ENCODE measurements at places on chromosomes 6 and 20.

DNA sequence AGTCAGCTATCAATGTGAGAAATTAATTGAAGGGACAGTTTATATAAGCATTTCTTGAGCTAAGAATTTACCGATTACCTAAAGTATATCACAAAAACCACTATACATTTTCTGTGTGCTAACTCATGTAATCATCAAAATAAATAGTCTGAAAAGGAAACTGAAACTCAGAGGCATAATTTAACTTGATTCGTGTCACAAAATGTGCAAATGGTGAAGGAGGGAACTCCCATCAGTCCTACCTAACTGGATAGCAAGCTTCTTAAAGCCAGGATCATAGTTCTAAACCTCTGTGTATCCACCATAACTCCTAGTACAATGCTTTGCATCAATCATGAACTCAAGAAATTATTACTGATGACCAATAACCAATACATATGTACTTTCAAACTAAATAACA lies 91.0 kb downstream of the ASCC3 start:
- DNase-seq = no peak

DNA sequence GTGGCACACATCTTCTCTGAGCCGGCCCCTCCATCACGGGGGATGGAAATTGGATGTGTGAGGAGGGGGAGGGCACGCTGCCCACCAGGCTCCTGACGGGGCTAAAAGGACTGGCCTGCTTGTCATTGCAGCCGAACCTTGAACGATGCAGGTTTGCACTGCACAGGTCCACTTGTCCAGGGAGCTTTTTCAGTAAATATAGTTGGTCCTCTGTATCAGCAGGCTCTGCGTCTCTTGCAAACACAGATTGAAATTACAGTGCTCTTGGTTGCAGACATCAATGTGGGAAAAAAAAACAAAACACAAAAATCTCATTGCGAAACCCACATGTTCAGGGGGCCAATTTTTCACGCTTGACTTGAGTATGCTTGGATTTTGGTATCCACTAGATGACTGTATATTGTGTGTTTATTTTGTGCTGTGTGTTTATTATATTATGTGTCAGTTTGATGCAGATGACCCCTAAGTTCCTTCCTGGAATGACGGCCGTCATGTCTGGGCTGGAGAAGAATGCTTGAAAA lies 29.2 kb downstream of the ERMARD start:
- DNase-seq = no peak

DNA sequence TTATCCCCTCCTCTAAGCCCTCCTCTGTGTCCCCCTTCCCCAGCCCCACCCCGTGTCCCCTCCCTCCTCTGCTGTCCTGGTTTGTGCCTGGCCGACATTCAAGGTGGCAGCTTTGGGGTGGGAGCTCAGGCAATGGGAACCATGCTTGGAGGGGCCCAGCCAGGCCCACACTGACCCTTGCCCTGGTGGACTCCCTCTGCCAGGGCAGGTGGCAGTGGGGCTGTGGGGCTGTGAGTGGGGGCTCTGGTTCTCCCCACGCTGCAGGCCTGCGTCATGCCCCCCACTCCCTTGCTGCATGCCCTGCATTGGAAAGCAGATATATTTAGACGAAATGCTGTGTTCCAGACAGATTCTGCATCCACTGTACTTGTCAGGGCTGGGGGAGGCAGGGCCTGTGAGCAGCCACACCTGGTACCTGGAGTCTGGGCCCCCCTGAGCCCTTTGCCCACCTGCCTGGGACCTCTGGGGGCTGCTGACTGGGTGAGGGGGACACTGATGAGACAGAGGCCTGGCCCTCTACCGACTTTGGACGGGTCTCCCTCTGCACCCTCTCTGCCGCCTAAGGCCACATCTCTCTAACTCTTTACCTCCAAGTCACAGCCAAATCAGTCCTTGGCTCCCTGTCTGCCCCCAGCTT lies 14.2 kb downstream of the DLGAP4 start:
- DNase-seq = no peak

- no peak for DNase-seq
Measured at GRCh38 chr6:2725999-2726567, 24.6 kb downstream of the MYLK4 start.

DNA sequence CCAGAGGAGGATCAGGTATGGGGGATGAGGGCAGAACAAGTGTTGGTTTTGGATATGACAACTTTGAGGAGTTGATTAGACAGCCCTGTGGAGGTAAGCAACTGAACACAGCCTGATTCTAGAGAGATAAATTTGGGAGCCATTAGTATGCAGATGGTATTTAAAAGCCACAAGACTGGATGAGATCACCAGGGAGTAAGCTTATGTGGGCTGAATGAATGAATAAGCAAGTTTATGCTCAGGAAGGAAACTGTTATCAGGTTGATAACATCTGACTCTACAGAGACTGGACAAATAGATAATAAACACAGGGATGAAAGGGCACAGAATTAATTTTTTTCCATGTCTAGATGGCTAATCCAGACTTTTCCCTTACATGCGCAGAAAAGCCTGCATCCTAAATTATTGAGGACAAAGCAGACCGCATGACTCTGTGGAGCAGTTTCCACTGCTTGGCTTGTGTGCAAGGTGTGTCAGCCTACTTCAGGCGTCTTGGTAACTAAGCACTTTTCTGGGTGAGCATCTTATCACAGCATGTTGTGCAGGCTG lies 150.6 kb downstream of the GJA10 start:
- no peak for DNase-seq

DNA sequence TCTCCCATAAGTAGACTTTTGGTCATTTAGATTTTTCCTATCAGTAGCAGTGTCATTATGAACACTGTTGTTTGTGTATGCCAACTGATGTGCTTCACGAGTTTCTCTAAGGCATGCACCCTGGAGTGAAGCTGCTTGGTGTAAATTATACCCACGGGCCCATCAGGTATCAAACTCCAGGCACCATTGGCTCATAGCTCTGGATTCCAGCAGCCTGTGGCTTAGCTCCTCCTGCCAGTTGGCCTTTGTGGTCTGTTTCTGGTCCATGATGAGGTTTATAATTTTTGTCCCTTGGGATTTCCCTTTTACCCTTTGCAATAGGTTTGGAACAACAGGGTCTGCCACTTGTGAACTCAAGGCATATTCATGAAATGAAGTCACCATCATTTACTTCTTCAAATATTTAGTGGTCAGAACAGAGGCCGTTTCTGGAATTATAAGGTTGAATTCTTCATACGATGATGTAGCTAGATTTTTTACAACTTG lies 350.5 kb downstream of the PRL start:
- DNase-seq = no peak

GRCh38 chr6:36128073-36128472 lies 2.2 kb upstream of the MAPK13 start:
- no peak for DNase-seq

- DNase-seq = no peak
Measured at GRCh38 chr6:71454056-71454455, 165.4 kb downstream of the OGFRL1 start.

- no peak for DNase-seq
Measured at GRCh38 chr20:41167118-41167470, 29.8 kb downstream of the PLCG1 start.

DNA sequence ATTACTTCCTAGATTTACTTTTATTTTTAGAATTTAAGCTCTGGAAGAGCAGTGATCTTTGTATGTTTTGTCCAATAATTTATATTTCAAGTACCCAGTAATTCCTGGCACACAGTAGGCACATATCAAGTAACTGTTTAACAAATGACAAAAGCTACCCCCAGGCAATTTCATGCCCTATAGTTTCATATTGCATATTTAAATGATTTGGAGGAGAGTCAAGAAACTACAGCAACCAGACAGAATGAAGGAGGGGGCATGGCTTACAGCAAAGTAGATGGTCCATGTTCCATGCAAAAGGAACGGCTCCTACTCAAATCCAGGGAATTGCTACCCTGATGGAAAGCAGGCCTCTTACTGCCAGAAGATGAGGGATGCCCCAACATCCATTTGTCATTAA lies 113.5 kb downstream of the ARHGAP18 start:
- DNase-seq = no peak

GRCh38 chr6:85402922-85403321 lies 47.0 kb upstream of the NT5E start:
- DNase-seq = no peak

DNA sequence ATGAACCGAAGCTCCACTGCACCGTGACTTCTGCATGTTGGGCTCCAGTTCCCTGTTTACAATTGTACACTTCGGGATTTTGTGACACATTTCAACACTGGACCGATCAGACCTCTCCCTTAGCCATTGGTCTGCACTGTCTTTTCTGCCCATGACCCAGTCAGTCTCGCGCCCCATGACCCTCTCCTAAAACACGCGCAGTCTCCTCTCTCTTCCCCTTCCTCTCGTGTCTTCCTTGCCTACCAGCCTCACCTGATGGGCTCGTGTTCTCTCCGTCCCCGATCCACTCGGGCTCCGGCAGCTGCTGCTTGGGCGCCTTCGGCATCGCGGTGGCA lies 535 bp upstream of the ABCF1 start:
- DNase-seq = no peak

- DNase-seq = no peak
Measured at GRCh38 chr20:15179381-15179780, 842.0 kb upstream of the FLRT3 start.

DNA sequence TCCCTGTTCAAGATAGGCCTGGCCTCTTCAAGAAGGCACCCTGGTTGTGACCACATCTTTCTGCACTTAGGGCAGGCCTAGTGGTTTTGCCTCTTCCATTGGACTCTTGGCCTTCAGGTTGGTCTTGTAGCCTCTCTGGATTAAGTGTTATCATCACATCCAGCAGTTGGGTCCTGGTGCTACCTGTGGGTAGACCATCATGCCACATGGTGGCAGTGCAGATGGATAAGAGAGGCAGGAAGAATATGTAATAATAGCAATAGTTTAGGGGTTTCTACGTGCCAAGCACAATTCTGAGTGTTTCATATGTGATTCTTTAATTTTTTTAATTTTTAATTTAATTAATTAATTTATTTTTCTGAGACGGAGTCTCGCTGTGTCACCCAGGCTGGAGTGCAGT lies 28.5 kb upstream of the SNRPB2 start:
- peak; percentile 79 for DNase-seq

GRCh38 chr6:45375449-45375848 lies 2.3 kb downstream of the SUPT3H start:
- DNase-seq = no peak

GRCh38 chr6:98092331-98092730 lies 742.0 kb upstream of the POU3F2 start:
- DNase-seq = no peak

DNA sequence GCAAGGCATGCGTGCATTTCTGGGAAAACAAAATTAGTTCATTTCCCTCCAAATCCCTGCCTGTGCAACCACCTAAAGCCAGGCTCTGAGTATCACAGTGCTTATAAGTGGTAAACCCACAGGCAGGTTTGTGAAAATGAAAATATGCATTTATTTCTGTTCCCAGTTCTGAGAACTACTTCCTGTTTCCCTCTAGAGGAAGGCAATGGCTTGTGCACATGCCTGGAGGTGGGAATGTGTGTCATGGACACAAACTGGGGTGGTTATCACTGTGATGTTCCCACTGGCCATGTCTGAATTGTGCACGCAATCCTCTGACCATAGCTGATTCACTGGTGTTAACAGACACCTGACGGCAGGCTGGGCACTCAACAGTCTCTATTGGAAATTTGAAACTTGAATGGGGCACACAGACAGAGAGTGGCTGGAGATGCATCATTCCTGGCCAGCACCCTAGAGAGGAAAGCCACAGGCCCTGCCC lies 26.3 kb downstream of the FAM110A start:
- DNase-seq = no peak

DNA sequence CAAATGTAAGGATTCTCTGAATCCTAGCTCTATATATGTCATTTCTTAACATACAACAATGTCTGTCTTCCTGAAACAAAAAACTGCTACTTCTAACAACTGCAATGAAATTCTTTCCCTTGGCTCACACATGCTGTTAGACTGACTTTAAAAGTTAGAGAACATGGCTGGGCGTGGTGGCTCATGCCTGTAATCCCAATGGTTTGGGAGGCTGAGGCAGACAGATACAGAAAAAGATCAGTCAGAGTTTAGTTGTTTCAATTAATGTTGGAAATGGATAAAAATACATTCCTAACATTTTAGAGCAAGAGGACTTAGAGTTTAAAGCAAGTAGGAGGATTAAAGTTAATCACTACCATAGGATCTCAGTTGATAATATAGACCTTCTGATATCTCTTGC lies 28.7 kb upstream of the KIAA1586 start:
- DNase-seq = no peak

DNA sequence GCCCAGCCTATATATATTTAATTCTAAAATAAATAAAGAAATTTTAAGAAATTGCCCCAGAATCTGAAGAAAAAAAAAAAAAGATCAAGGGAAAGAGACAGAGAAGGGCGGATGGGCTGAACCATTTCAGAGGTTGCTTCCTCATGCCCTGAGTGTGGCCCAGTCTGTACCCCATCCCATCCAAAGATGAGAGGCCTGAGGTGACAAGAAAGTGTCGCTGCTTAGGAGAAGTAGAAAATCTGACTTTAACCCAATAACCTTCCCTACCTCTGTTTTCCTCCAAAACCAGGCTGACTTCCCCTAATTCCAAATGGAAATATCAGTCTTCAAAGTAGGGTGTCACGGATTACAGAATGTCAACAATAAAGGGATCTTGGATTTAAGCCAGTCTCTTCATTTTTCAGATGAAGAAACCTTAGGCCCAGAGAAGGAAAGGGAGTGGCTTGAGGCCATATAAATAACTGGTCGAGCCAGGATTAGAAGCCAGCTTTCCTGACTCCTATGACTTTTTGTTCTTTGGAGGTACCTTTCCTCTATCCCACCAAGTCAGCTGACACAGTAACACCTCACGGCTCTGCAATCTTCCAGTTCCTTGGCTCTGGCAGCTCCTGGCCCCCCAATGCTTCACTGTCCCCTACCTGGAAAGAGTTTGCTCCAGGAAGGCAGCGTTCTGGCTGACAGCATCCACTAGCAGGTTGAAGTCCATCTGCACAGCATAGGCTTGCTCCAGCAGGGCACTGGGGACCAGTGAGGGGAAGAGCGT lies 10.1 kb downstream of the GSS start:
- no peak for DNase-seq

DNA sequence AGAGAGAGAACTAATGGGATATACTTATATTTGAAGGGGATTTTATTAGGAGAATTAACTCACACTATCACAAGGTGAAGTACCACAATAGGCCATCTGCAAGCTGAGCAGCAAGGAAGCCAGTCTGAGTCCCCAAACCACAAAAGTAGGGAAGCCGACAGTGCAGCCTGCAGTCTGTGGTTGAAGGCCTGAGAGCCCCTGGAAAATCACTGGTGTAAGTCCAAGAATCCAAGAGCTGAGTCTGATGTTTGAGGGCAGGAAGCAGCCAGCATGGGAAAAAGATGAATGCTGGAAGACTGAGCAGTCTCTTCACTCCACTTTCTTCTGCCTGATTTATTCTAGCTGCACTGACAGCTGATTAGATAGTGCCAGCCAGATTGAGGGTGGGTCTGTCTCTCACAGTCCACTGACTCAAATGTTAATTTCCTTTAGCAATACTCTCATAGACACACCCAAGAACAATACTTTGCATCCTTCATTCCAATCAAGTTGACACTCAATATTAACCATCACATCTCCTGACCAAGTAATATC lies 823.9 kb downstream of the PHF3 start:
- no peak for DNase-seq

DNA sequence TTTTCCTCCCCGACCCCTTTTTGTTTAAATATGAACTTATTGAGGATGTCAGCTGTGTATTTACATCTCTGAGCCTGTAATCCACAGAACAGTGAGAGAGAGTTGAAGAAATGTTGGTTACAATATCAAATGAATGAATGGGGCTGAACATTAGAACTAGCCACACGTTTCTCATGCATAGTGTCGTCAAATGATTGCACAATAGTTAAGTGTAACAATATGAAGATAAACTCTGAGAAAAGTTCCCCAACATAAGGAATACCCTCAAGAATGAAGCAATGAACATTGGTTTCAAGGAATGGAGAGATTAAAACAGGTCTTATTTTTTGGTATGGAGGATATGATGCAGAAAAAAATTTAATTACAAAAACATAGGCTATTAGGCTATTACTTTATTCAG lies 100.5 kb upstream of the DTNBP1 start:
- peak; percentile 22 for DNase-seq

Measured in Karpas-422 (cell line).